Foreskin fibroblast (primary cell): ENCODE measurements at places on chromosomes 16 and 17.
A peak's percentile ranks its signal among the peaks of the same experiment; 100 is the strongest.

DNA sequence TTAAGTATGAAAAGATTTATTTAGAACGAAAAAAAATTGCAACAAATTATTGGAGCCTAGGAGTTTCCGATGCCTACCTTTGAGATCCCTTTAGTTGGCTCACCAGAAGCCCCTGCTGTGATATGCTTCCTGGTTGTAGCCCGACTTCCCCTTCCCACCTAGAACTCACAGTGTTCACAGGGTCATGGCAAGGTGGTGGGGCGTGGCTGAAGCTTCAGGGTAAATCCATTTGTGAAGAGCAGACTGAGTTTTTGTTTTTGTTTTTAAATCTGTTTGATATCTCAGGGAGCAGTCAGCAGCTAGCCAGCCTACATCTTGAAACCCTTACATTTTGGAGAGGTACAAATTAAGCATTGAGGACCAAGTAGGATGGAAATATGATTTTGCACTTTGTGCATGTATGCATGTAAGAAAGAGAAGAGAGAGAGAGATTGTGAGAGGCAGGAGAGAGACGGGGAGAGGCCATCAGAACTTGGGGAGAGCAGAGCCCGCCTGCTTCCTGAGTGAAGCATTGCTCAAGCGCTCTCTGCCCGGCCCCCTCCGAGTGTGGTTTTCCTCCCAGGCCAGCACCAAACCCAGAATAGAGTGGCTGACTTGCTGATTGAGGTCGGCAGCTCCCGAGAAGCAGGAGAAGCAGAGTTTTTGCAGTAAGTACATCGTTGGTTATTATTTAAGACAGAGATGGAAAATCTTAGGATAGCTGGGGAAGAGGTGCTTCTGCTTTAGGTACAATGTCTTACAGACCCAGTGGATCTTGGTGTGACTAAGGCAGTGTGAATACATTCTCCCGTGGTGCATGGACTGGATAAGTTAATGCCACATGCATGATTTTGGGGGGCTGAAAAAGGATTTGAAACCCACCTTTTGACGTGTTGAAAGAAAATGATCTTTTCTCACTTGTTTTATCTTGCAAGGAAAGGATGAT lies 64.2 kb downstream of the SPECC1 start:
- no peak for DNase-seq

- peak; percentile 43 for DNase-seq
These were observed 18.5 kb upstream of the HEXD start for GRCh38 chr17:82399601-82400101.

- DNase-seq = no peak
These were observed 154.6 kb upstream of the ZNF267 start for GRCh38 chr16:31718998-31719397.

GRCh38 chr17:74485841-74486240 lies 19.4 kb downstream of the CD300A start:
- DNase-seq = no peak

DNA sequence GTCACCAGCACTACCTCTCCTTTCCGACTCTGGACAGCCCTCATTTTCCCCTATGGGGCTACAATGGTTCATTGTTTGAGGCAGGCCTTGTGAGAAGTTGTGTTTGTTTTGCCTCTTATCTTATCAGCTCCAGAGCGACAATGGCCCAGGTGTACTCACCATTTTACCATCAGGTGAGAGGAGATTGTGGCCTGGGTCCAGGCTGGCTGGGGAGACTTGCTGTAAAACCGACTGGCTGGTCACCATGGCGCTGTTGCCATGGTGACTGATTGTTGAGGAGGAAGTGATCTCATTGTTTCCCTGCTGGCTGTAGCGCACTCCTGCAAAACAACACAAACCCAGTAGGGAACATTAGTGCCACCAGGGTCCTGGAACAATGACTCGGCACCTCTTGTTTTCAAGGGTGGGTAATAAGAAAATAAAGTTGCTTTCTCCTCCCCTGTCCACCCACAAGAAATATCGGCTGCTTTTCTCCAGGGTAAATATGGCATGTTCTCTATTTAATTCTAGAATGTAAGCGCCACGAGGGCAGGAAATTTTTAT lies 34.4 kb downstream of the HNF1B start:
- peak; percentile 49 for DNase-seq
